Central memory CD4-positive, alpha-beta T cell (primary cell): ENCODE measurements at places on chromosomes 12 and 14.

GRCh38 chr12:61536525-61536924 is 723.7 kb upstream of the USP15 start:
- no peak for DNase-seq

DNA sequence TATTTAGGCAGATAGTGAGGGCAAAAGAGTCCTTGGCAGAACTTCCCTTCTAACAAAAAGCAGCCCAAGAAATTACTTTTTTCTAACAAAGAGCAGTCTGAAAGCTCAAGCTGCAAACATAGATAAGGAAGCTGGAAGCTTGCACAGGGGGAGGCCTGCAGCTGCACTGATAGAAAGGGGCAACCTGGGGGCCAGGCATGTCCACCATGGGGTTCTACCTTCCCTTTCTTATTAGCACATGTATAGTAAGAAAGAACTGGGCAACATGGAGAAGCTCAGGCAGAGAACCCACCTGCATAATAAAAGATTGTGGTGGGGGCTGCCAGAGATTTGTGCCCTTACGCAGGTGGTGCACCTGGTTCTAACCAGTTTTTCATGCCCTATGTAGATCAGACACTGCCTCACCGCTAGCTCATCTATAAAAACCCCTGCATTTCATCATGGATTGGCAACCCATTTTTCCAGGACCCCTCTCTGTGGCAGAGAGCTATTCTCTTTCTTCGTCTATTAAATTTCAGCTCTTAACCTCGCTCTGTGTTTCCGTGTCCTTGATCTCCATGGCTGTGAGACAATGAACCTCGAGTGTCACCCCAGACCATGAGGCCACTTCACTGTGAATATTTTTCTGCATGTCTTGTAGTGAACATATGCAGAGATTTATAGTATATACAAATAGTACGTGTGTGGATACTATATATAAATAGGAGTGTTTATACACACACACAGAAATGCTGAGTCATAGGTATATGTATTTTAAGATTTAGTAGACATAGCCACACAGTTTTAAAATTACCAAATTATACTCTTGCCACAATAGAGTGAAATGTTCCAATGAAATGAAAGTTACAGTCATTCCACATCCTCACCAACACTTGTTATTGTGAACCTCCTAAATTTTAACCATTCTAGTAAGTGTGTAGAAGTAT is 53.0 kb downstream of the PEX5 start:
- no peak for DNase-seq

DNA sequence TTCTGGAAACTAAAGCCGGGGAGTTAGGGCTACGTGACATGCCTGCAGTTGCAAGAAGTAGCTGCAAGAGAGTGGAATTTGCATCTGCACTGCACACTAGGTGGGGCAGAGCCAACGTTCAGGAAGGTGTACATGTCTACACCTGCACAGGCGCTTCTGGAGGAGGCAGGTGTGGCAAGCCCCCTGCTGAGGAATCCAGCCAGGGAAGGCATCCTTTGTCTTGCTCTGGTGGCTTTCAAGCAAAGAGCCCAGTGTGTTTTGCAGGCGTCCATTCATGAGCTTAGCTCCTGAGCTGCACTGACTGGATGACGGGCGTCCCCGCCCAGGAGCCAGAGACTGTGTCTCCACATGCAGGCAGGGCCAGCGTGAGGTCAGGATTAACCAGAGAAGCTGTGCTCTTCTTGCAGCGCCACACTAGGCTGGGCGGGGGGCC is 116.3 kb downstream of the ZFP36L1 start:
- no peak for DNase-seq

- no peak for DNase-seq
Measured at GRCh38 chr12:132159555-132160003, 15.3 kb downstream of the NOC4L start.

- no peak for DNase-seq
Measured at GRCh38 chr14:75044752-75045151, 6.5 kb downstream of the MLH3 start.

GRCh38 chr14:67814821-67815220 is 1.6 kb downstream of the ZFYVE26 start:
- DNase-seq = no peak

DNA sequence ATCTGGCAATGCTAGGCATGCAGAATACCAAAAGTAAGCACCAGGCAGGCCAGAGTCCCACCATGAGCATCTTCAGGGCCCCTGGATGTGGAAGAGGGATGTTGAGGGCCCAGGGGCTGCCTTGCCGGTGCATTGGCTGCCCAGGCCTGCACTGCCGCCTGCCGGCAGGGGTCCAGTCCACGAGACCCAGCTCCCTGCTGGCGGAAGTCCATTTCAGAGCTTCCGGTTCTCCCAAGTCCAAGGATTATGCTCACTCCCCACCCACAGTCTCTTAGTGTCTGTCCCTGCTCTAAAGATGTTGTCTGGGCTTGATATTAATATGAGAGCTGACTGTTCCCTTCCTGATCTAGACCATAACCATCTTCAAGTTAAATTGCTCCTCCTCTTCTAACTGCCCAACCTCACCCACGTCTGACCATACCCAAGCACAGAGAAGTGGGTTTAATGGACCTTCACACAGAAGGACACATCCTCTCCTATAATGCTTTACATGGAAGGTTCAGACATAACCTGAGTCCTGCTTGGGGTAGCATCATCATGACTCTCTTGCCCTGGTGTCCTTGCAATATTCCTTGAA is 117.4 kb downstream of the DAD1 start:
- DNase-seq = no peak

DNA sequence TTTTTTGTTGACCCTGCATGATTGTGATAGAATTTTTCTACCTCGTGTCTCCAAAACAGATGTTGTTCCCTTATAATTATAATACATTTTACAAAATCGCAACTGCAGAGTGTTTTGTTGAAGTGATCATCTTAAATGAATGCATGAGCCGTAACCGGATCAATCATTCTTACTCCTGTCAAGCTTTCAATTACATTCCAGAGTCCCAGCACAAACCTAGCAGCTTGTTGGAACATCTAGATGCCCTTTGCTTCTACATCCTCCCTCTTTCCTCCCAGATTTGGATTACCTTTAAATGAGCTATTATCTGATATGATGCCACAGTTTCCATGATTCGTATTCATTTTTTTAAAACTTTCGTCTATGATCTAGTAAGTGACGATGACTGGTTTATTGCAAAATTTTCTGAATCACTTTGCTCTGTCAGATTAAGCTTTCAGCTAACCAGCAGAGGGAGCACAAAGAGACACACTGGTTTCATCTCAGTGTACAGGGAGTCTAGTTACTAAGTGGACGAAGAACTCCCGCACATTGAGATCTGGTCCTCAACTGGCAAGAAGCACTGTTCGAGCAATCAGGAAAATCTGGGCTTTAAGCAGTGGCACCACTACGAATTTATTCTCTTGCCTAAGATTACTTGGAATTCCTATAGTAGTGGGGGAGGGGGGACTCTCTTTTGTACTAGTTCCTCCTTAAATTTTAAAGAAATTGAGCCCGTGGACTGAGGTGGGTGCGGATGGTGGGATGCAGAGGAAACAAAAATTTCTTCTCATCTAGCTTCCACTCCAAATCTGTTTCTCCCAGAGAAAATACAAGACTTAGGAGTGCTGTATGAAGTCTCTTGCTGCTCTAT is 40.9 kb downstream of the TSHR start:
- peak; percentile 15 for DNase-seq

DNA sequence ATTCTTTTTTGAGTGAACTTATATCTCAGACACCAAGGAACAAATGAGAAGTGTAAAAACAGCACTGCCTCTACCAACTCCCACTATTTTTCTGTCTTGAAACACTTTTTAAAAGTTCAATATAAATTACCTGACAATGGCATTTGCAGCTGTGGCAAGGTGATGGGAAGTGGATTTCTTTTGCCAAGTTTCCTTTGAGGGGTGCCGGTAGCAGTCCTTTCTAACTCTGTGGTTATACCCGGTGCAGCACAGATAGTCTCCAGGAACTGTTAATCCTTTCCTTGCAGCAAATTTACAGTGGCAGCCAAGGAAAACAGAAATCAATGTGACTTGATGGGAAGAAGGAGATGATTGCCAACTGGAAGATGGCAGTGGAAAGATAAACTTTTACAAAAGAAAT is 243.7 kb downstream of the BCAT1 start:
- DNase-seq = no peak

DNA sequence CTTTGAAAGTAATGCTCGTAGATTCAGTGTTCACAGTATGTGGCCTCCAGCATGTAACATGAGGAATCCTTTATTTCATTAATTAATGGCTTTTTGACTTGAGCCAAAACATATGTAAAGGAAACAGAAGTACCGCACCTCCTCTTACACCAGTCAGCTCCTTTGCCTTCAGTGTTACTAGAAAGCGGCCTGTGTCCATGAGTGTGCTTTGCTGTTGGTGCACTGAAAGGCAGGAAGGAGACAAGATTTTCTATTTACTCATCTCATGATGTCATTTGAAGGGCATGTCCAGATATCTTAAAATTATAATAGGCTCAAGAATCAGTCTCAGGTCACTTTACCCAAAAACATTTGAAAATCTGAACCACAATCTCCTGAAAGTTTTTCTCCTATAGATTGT is 9.9 kb upstream of the CCT2 start:
- DNase-seq = no peak

GRCh38 chr14:100107236-100107635 is 42.0 kb downstream of the EVL start:
- no peak for DNase-seq

GRCh38 chr12:119114294-119114693 is 64.4 kb upstream of the HSPB8 start:
- no peak for DNase-seq

- DNase-seq = no peak
Measured at GRCh38 chr12:93181409-93181965, 196.2 kb upstream of the NUDT4 start.

DNA sequence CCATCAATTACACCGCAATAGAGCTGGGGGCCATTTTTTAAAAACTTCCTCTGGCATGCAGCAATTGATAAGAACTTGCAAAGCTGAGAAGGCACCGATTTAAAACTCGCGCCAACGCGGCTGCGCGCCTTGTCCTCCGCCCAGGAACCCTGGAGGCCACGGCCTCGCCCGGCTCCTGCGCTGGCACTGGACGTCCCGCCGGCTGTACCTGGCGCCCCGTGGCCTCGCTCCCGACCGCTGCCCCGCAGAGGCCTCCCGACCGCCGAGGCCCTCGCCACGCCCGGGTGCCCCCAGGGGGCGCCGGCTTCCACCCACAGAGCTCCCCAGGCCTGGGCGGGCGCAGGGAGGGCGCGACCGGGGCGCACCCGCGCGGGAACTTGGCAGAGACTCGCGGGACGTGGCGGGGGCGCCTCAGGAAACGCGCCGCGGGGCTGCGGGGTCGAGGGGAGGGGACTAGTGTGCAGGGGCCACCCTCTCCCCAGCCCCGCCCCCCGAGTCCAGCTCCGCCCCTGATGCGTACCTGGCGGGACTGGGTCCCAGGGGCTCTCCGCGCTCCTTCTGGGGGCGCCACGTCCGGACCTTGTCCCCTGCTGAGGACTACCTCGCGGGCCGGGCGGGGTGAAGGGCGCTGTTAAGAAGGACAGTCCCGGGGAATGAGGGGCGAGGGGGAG is 65.7 kb downstream of the TNFAIP2 start:
- DNase-seq = peak; percentile 3

- DNase-seq = peak; percentile 33
Measured at GRCh38 chr14:68780358-68781160, 12.3 kb downstream of the ZFP36L1 start.

- no peak for DNase-seq
Measured at GRCh38 chr12:43145481-43145880, 406.5 kb downstream of the ADAMTS20 start.

- DNase-seq = no peak
Measured at GRCh38 chr14:99524091-99524661, 43.0 kb downstream of the CCNK start.

- no peak for DNase-seq
Measured at GRCh38 chr12:27148791-27149190, 66.4 kb upstream of the C12orf71 start.

- no peak for DNase-seq
Measured at GRCh38 chr12:126469211-126469610, 1404.0 kb downstream of the AACS start.

DNA sequence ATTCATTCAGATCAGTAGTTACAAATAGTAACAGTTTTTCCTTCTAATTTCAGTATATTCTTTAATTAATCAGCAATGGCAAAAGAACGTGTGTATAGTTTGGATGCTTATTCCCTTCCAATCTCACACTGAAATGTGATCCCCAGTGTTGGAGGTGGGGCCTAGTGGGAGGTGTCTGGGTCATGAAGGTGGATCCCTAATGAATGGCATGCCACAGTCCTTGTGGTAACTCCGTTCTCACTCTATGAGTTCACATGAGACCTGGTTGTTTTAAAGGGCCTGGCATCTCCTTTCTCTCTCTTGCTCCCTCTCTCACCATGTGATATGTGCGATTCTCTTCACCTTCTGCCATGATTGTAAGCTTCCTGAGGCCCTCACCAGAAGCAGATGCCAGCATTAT is 18.9 kb upstream of the SYNDIG1L start:
- DNase-seq = no peak

GRCh38 chr14:68611599-68611998 is 181.3 kb downstream of the ZFP36L1 start:
- no peak for DNase-seq

DNA sequence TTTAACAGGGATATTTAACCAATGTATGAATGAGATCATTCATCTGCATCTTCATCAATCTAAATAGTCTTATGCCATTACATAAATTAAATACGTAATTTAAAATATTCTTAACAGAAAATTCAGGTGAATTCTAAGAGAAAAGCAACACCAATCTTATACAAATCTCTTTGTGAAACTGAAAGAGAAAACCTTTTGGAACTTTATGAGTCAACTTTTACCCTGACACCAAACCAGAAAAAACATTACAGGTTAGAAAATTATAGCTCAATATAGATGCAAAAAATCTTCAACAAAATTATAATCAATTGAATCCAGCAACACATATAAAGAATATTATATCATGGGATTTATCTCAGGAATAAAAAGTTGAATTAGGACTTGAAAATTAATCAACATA is 3.4 kb downstream of the GLIPR1L1 start:
- no peak for DNase-seq

GRCh38 chr14:95530473-95531276 is 4.2 kb upstream of the GLRX5 start:
- DNase-seq = no peak

GRCh38 chr14:100451264-100451663 is 128.1 kb downstream of the SLC25A47 start:
- no peak for DNase-seq

GRCh38 chr14:56918849-56919574 is 108.7 kb upstream of the OTX2 start:
- no peak for DNase-seq

DNA sequence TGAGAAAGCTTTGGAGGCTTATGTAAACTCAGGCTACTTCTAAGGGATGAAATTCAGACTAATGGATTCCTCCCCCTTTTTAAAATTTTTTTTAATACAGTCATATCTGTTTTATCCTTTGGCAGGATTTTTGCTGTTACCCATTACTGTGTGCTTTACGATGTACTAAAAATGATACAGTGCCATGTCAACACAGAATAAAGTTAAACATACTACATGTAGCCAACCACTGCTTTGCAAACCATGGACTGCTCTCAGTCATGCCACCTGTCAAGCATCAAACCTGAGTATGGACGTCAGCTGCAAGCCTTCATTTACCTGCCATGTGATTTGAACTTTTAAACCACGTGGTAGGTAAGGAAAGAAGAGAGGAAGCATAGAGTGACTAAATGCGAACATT is 325.8 kb downstream of the FUT8 start:
- no peak for DNase-seq
